ENCODE measurements at places on chromosomes 16 and 17.

DNA sequence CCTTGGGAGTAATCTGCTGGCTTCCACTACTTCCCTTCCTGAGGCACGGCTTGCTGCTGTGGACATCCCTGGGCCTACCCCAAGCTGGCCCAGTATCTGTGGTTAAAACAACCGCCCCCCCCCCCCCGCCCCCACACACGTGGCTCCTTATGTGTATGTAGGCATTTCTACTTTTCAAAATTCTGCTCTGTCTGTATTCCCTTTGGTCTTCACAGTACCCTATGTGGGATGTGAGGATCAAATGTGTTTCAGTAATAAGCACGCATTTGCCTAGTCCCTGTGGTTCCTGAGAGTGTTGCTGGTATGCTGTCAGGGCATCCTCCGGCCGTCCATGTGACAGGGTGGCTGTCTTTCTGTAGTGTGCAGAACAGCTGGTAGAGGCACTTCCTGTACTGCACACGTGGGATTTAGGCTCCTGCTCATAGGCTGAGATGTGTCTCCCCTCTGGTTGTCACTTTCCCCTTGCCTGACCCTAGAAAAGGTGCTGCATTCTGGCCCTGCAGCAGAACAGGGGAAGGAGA, 2.2 kb downstream of the NT5M start:
- DNase-seq: no peak

DNA sequence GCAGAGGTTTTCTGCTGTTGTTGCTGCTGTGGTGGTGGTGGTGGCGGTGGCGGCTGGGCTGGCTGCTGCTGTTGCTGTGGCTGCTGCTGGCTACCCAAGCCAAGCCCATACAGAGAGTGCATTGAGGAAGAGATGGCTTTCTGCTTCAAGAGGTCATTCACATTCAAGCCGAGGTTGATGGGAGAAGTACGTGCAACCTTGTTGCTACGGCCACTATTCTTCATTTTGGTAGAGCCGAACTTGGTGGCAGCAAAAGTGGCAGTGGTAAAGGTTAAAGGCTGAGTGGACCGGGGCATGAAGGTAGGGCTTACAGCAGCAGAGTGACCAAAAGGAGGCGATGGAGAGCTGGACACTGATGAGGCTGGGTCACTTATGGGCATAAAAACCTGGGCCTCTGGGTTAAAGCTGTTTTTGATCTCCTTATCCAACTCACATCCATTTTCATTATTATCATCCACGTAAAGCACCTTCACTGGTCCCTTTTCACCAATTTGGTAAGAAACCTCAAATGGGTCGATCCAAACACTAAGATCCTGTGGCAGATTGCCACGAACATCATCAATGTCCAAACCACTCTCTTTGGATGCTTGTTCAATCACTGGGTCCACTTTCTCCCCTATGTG, 2.8 kb downstream of the TOB1 start:
- DNase-seq: peak; percentile 49

DNA sequence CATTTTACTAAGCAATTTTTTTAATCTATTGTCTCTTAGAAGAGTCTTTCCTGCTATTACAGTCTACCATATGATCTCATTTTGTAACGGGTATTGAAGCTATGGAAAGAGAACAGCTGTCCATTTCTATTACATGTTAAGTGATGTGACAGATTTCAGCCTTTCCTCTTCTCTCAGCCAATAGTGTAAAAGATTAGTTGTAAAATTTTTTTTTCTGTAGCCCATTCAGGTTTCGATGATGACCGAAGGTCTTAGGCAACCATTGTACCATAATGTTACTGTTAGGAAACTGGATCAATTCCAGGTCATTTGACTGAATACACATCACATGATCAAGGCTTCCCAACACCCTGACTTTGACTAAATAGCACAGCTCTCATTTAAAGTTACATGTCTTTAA, 147.6 kb upstream of the HLF start:
- DNase-seq: peak; percentile 46

DNA sequence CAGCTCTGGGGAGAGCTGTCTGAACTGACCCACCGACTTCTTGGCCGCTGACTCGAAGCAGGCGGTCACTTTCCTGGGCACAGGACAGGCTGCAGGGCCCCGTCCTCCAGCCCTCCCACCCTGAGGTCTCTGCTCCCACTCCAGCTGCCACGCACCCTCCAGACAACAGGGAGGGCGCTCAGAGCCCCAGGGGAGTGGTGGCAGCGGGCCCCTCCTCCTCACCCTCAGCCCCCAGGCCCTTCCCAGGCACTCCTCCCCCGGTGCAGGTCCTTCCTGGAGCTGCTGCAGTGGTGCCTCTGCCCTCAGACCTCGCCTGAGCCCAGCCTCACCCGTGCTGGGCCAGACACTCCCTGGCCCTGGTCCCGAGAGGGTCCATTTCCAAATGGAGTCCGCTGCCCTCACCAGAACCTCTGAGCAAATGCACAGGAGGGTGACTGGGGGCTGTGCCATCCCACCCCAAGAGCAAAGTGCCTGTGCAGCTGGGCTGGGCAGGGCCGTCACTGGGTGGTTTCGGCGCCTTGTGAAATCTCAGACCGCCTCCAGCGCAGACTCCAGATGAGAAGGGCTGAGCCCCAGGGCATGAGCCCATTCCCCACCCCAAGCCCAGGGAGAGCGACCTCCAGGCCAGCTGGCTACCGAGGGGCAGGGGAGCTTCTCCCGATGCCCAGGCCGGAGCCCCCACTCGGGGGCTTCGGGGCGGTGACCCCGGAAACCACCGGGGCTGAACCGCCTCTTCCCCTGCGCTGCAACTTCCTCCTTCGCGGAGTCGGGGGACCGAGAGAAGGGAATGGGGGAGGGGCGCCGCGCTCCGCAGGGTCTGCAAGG, 717 bp downstream of the CYBA start:
- no peak for DNase-seq

DNA sequence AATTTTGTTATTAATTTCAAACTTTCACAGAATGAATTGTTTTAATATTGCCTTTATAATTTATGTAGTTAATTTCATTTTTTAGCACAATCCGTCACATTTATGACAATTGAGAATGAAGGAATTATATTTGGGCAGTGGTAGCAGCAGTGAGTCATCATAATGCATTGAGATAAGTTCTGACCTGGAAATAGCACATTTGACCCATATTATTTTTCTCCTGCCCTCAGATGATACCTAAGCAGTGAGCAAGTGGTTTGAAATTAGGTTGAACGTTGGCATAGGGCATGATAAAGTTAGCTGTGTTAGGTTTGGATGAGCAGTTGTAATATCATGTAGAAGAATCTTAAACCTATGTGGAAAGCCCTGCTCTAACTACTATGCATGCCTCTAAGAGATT, 1431.3 kb upstream of the CDH8 start:
- DNase-seq: no peak

GRCh38 chr16:75745242-75745641, 19.0 kb upstream of the CPHXL start:
- no peak for DNase-seq

GRCh38 chr16:16081141-16081540, 131.7 kb downstream of the ABCC1 start:
- peak; percentile 40 for DNase-seq

GRCh38 chr16:11350921-11351335, 5.7 kb downstream of the RMI2 start:
- peak; percentile 90 for DNase-seq

- no peak for DNase-seq
Measured at GRCh38 chr16:23482778-23483177, 27.5 kb downstream of the GGA2 start.
